ENCODE measurements at places on chromosomes 1 and 21.

GRCh38 chr1:78236716-78237115 lies 190.9 kb downstream of the GIPC2 start:
- no peak for DNase-seq

GRCh38 chr1:185969028-185969427 lies 234.8 kb downstream of the HMCN1 start:
- DNase-seq, result no peak

DNA sequence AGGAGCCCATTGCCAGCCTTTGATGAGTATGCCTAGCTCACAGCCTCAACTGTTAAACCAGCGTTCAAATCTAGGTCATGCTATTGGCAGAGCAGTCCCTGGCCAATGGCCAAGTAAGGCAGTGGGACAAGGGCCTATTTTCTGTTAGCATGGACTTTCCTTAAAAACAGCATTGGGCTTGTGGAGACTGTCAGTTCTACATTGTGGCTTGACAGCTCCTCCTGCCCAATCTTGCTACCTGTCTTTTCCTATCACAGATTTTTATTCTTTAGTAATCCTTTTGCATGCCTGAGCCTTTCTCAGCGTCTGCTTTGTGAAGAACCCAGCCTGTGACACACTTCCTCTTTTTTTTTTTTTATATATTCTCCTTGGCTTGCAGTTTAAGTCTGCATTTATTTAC lies 56.4 kb downstream of the DIP2A start:
- DNase-seq, result peak; percentile 51

DNA sequence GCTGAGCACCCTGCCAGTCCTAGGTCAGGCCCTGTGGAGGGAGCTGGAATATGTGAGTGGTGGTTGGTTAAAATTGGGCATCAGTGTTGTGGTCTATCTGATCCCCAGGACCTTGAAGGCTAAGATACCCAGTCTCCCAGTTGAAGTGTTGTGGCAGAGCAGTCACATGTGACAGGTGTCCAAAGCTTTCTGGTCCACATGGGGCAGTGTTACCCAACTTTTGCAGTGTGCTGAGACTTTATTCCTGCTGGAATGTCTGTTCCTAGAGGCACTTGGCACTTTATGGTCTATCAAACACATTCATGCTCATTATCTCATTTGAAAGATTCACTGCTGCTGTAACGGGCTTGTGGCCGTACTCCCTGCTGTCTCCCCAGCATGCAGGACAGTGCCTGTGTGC lies 21.0 kb upstream of the LORICRIN start:
- no peak for DNase-seq

GRCh38 chr1:95916616-95917015 lies 682.6 kb downstream of the RWDD3 start:
- DNase-seq, result no peak

- peak; percentile 29 for DNase-seq
These were observed 1.8 kb downstream of the DISC1 start for GRCh38 chr1:231628207-231628876.

- no peak for DNase-seq
These were observed 13.4 kb upstream of the NIBAN1 start for GRCh38 chr1:184987696-184988095.

- DNase-seq, result no peak
These were observed 74.2 kb downstream of the TEX35 start for GRCh38 chr1:178587096-178587495.

DNA sequence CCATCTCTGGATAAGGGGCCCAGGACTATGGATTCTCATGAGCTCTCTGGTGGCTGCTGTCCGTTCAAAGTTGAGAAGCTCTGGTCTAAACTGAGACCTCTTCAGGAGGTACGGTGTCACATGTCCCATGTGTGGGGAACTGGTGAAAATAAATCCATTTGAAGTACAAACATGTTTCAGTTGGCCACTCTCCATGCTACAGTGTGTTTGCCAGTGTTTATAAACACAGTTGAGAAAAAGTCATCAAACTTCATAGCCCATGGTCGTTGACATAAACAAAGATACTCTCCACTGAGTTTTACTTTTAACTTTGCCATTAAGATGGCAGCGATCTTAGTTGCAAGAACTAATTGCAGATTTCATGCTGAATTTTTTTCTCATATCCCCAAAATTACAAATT lies 72.8 kb downstream of the PSMG1 start:
- DNase-seq, result no peak

- no peak for DNase-seq
These were observed 11.4 kb downstream of the DMRTB1 start for GRCh38 chr1:53470584-53470983.

DNA sequence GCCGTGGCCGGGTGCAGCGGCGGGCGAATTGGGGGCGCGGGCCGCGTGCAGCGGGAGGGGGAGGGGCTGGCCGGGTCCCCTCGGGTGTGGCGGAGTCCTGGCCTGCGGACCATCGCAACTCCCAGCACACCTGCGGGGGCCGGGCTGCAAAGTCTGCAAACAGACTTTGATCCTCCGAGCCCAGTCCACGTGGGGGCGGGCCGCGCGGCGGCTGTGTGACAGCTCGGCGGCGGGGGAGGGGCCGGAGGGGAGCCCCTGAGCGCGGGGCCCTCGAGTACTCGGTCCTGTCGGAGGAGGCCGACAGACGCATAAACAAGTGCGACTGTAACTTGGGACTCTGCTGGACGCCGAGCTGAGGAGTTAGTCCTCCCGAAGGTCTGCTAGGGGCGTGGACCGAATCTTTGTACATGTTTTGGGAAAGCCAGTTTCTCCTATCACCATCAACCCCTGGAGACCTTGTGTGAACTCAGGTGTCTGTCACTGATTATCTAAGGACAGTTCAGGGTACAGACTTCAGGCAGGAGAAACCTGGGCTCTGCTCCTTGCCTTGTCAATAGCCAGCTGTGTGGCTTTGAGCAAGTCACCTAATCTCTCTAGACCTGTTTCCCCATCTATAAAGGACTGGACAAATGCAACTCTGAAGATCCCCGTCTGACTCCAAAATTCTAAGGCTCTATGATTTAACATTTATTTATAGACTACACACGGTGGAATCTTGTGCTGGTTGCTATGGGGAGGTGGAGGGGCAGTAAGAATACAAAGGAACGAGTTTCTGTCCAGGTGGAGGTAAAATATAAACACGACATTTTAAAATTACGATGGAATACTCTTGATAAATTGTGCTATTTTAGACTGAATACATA lies 710 bp upstream of the SLC30A1 start:
- DNase-seq, result no peak

DNA sequence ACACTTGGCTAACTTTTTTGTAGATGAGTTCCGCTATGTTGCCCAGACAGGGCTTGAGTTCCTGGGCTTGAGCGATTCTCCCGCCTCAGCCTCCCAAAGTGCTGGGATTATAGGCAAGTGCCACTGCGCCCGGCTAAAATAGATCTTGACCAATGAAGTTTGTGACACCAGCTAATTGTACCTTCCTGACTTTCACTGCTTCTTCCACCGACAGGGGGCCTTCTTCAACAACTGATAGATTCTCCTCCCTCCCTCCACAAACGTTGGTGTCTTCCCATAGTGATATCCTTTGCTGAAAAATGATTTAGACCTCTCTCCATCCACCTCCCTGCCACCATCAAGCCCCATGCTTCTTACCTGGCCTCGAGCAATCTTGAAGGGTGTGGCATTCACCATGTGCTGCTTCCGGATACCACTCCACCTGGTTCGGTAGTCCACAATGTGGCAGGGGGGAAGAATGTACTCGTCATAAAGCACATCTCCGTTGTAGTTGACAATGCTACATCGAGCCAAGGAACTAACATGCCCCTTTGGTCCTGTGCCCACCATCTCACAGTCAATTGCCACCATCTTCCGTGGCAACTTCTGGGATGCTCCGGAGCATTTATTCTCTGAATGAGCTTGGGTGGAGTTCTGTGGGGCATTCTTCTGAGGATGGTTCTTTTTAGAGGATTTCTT lies 1.6 kb upstream of the METTL25B start:
- DNase-seq, result peak; percentile 66

- no peak for DNase-seq
These were observed 47.8 kb downstream of the CHML start for GRCh38 chr1:241592273-241592958.

Measured in CD4-positive, alpha-beta T cell treated with Interleukin-17A for 1 hour (primary cell).